ENCODE measurements at places on chromosomes 1 and 21.

- no peak for DNase-seq
Measured at GRCh38 chr1:87872189-87872588, 543.5 kb downstream of the LMO4 start.

GRCh38 chr1:169521226-169521625 lies 35.5 kb upstream of the SLC19A2 start:
- no peak for DNase-seq

DNA sequence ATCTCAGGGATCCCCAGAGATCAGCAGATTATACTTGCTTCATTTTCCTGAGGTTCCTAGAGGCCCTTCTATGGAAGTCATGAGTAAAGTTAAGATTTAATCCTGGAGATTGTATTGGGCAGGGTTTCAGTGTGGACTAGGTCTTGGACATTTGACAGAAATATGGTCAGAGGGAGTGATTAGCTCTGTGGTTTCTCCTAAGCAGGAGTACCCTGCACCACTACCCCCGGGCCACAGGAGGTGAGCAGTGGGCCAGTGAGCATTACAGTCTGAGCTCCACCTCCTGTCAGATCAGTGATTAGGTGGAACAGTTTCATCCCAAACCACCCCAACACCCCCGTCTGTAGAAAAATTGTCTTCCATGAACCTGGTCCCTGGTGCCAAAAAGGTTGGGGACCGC lies 43.2 kb downstream of the PHACTR4 start:
- no peak for DNase-seq

- no peak for DNase-seq
Measured at GRCh38 chr21:40465382-40465781, 381.6 kb downstream of the DSCAM start.

- DNase-seq = no peak
Measured at GRCh38 chr1:96238426-96238825, 483.2 kb upstream of the PTBP2 start.

GRCh38 chr1:59442492-59442891 lies 145.6 kb downstream of the FGGY start:
- no peak for DNase-seq

DNA sequence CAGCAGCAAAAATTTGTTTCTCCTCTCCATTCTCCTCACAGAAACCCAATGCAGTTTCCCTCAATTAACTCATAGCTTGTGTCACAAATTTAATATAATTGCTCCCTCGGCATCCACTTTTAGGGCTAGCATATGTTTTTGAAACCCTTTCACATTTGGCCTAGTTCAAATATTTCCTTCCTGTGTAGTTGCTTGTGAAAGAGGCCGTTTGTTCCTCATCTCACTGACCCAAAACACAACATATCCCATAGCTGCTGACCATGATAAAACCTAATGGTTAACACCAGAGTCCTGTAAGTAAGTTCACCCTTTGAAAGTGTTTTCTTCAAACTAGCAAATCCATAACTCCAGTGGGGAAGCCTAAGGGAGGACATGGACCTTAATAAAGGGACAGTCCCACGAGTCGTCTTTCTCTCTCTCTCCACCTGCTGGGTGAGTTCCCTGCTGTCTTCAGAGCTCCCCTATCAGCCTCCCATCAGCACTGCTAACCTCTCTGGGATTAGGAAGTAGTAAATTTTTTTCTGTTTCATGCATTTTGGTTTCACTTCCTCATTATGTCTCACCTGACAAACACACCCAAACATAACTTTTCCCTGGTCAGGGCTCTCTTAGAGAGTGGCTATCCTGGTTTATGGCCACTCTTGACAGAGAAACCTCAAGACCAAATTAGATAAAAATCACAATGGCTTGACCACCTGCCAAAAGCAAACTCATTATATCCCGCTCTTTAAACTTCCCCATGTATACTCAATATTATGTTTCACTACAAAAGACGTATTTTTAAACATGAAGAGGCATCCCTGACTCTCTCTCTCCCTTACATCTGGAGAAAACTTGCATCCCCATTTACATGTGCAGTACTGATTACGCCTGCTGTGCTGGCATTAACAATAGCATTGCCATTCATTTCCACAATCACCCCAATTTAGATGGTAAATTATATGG lies 177.7 kb upstream of the HP1BP3 start:
- DNase-seq = no peak

GRCh38 chr21:14271053-14271452 lies 55.1 kb downstream of the RBM11 start:
- no peak for DNase-seq
